ENCODE measurements at places on chromosomes 3 and 15. TPM values are rescaled to one million over a fixed set of nuclear protein-coding genes. Genes with fewer than 3 reads are reported as not detected.

DNA sequence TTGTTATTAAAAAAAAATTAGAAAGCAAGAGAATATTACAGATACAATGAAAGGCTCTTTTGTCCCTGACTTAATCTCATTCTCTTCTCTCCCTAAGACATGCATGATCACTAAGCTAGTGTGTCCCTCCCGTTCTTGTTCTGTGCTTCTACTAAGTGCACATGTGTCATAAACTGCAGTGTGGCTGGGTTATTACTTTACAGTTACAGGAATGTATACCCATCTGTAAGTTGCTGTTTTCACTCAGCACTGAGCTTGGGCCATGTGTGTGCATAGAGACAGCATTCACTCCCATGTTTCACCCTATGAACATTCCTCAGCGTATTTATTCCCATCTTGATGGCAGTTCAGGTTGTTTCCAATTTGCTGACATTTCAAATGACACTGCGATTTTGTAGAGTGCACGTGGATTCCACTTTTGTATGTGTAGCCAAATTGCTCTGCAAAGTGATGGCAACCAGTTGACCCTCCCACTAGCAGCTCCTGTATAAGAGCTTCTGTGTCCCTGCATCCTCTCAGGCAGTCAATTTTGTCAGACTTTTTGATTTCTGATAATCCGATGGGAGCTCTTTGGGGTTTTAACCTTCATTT, 145.8 kb upstream of the UBE2E1 start:
- DNase-seq, result no peak

ACSBG1 gene
- not detected for total RNA-seq

GRCh38 chr3:113791381-113791780, 44.5 kb downstream of the ATP6V1A start:
- DNase-seq, result no peak

DNA sequence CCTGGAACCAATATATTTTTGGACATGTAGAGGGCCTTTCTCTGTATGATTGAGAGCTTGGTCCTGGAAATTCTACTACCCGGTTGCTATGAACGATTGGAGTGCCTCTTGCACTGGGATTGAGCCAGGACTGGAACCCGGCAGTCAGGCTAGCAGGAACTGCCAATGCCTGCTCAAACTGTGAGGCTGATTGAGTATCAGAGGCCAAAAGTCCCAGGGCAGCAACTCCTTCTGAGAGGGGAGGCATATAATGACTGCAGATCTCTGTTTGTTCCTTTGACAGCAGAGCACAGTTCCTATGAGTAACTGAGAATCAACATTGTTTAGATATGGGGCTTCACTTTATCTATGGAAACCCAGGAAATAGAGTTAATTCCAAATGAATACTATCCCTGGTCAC, 12.9 kb downstream of the IQCH start:
- no peak for DNase-seq

- no peak for DNase-seq
These were observed 124.4 kb downstream of the B3GALNT1 start for GRCh38 chr3:160980740-160981139.

- no peak for DNase-seq
These were observed 144.7 kb upstream of the GADL1 start for GRCh38 chr3:31039145-31039544.

DNA sequence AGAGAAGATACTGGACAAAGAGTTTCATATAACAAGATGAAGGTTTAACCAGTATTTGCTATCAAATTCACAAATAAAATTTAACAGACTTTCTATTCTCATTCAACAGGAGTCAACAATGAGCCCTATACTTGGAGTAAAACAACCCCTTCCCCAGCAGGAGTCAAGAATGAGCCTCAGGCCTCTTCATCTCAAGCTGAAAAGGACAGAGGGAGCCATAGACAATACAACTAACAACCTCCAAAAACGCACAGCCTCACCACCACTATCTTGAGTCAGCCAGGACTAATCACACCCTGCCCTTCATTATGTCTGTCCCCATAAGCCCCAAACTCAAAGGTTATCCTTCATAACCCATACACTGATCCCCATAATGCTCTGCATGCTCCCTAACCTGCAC, 36.4 kb downstream of the ETFA start:
- DNase-seq, result no peak
